Lung (tissue), 17 donors: ENCODE measurements at places on chromosomes 13 and 19. TPM values are rescaled to one million over a fixed set of nuclear protein-coding genes. Genes with fewer than 3 reads are reported as not detected.

DNA sequence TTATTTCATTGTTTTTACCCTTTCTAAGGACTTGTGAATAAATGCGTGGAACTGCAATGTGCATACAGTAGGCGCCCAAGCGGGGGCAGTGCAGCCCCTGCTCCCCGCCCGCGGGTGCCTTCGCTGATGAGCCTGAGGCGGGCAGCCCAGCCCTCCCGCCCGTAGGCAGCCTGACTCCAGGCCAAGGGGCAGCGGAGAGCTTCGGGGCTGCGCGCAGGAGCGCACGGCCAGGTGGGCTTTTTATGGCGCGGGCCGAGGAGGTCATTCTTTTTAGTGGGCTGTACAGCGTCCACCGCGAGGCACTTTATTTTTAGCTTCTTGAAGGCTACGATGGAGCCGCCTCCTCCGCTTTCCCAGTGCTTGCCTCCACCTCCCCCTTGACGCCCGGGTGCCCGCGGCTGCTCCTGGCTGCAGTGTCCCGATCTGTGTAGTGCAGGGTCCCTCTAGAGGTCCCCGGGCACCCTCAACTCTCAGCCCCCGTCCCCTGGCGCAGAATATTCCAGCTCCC is 60.5 kb downstream of the CCNE1 start:
- H3K27ac ChIP-seq: no peak overlapping the region
- H3K36me3 ChIP-seq: no peaks in the 10 kb centered on the region
- no peaks in the 10 kb centered on the region for H3K4me1 ChIP-seq
- peaks cover 13% of the 10 kb centered on the region for H3K27me3 ChIP-seq

GRCh38 chr19:28466107-28467045 is 746.6 kb downstream of the UQCRFS1 start:
- H3K4me1 ChIP-seq: no peaks in the 10 kb centered on the region
- no peak overlapping the region for H3K4me3 ChIP-seq
- no peak overlapping the region for H3K27ac ChIP-seq
- DNase-seq: peak; percentile 61
- H3K27me3 ChIP-seq: no peaks in the 10 kb centered on the region

DNA sequence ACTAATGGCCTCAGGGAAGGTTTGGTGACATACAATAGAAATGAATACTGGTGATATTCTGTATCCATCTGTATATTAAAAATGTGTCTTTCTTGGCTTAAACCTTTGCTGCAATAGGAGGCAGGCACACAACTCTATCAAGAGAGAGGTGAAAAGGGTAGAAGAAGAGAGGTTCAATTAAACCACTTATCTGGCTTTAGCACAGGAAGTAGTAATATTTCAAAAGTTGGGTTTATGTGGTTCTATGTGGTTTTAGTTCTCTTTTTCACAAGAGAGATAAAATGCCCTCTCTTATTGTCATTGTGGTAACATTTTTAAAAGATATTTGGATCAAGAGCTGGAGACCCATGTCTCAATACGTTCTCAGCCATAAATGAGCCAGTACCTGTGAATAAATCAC is 146.2 kb upstream of the FNDC3A start:
- H3K27me3 ChIP-seq: no peaks in the 10 kb centered on the region
- no peak for DNase-seq
- no peak overlapping the region for H3K27ac ChIP-seq

- H3K27ac ChIP-seq: no peak overlapping the region
- H3K36me3 ChIP-seq: peaks cover 16% of the 10 kb centered on the region
- H3K27me3 ChIP-seq: no peaks in the 10 kb centered on the region
Observed at GRCh38 chr19:30006207-30006606, 64.2 kb downstream of the URI1 start.

DNA sequence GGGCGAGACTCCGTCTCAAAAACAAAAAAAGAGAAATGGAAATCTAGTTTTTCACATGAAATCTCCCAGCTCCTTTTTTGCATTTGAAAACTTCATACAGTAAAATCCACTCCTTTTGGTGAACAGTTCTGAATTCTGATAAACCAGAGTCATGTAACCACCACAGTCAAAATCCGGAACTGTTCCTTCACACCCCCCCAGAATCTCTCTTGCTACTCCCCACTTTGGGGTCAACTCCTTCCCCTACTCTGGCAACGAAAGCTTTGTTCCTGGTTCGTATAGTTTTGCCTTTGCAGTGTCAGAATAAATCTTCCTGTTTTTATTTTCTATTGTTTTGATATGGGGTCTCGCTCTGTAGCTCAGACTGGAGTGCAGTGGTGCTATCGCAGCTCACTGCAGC is 23.7 kb downstream of the RCN3 start:
- H3K36me3 ChIP-seq: no peaks in the 10 kb centered on the region
- no peak for DNase-seq
- no peak overlapping the region for H3K27ac ChIP-seq
- no peak overlapping the region for H3K4me3 ChIP-seq
- peaks cover 3% of the 10 kb centered on the region for H3K4me1 ChIP-seq

GRCh38 chr13:21911646-21912298 is 240.9 kb downstream of the FGF9 start:
- H3K27ac ChIP-seq: no peak overlapping the region
- H3K4me3 ChIP-seq: no peak overlapping the region
- no peak for DNase-seq
- H3K4me1 ChIP-seq: no peaks in the 10 kb centered on the region

DNA sequence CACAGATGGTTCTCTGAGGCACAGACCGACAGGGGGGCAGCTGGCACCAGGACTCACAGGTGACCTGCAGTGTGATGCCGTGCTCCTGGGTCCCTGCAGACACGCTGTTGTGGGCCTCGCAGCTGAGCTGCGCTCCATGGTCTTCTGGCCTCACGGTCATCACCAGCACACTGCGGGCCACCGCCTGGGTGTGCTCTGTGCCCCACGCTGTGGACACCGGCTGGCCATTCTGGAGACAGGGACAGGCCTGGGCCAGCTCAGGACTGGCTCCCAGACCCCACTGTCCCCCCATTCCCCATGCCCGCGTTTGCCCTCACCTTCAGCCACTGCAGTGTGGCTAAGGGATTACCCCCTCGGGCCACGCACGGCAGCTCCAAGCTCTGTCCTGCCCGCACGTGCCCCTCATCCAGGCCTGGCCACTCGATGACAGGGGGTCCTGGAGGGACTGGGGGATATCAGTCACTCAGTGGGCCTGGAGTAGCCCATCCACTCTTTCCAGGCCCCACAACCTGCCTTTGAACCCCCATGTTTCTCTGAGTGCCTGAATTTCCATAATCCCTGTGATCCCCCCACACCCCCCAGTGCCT is 3.3 kb downstream of the NPHS1 start:
- no peak for DNase-seq
- no peaks in the 10 kb centered on the region for H3K36me3 ChIP-seq
- peaks cover 15% of the 10 kb centered on the region for H3K4me1 ChIP-seq
- peaks cover 6% of the 10 kb centered on the region for H3K27me3 ChIP-seq

DNA sequence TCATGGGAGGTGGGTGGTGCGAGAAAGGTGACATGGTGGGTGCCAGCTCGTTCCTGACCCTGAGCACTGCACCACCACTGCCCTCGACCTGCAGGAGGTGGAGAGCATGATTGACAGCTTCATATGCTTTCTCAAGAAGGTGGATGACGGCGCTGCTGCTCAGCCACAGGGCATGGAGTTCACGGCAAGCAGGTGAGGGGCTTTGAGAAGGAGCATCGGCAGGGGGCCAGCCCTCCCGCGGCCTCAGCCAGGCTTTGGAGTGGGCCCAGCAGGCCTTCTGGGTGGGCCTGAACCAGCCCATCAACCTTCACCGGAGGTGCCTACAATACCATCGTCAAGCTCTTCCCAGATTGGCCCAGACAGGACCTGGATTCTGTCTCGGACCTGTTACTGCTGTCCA is 18.9 kb upstream of the ZNF14 start:
- no peak for DNase-seq
- H3K4me3 ChIP-seq: no peak overlapping the region
- H3K4me1 ChIP-seq: no peaks in the 10 kb centered on the region
- no peak overlapping the region for H3K27ac ChIP-seq
- no peaks in the 10 kb centered on the region for H3K36me3 ChIP-seq

GRCh38 chr13:76036176-76036575 is 400.0 kb downstream of the LMO7 start:
- H3K36me3 ChIP-seq: no peaks in the 10 kb centered on the region
- H3K27ac ChIP-seq: no peak overlapping the region
- no peaks in the 10 kb centered on the region for H3K4me1 ChIP-seq
- DNase-seq: no peak
- H3K4me3 ChIP-seq: no peak overlapping the region

GRCh38 chr13:29858667-29859066 is 8.2 kb upstream of the UBL3 start:
- no peak for DNase-seq
- H3K36me3 ChIP-seq: no peaks in the 10 kb centered on the region
- no peak overlapping the region for H3K4me3 ChIP-seq
- no peak overlapping the region for H3K27ac ChIP-seq
- H3K27me3 ChIP-seq: no peaks in the 10 kb centered on the region

GRCh38 chr13:105732806-105733529 is 802.5 kb downstream of the EFNB2 start:
- DNase-seq: no peak
- H3K27ac ChIP-seq: no peak overlapping the region
- H3K4me3 ChIP-seq: no peak overlapping the region
- H3K27me3 ChIP-seq: no peaks in the 10 kb centered on the region
- no peaks in the 10 kb centered on the region for H3K36me3 ChIP-seq

GRCh38 chr13:112756511-112756966 is 66.7 kb downstream of the ATP11A start:
- no peaks in the 10 kb centered on the region for H3K36me3 ChIP-seq
- no peaks in the 10 kb centered on the region for H3K27me3 ChIP-seq
- DNase-seq: no peak
- peaks cover 34% of the 10 kb centered on the region for H3K4me1 ChIP-seq

GRCh38 chr13:106491928-106492587 is 43.4 kb downstream of the EFNB2 start:
- peaks cover 11% of the 10 kb centered on the region for H3K4me1 ChIP-seq
- no peak overlapping the region for H3K27ac ChIP-seq
- no peak overlapping the region for H3K4me3 ChIP-seq
- no peaks in the 10 kb centered on the region for H3K27me3 ChIP-seq
- DNase-seq: no peak

- no peaks in the 10 kb centered on the region for H3K4me1 ChIP-seq
- H3K27ac ChIP-seq: no peak overlapping the region
- no peaks in the 10 kb centered on the region for H3K27me3 ChIP-seq
- H3K36me3 ChIP-seq: no peaks in the 10 kb centered on the region
- H3K4me3 ChIP-seq: no peak overlapping the region
Observed at GRCh38 chr13:99140831-99141230, 59.8 kb upstream of the UBAC2 start.

GRCh38 chr19:42831221-42832019 is 48.1 kb downstream of the PSG1 start:
- no peaks in the 10 kb centered on the region for H3K4me1 ChIP-seq
- DNase-seq: no peak
- no peaks in the 10 kb centered on the region for H3K36me3 ChIP-seq
- H3K4me3 ChIP-seq: no peak overlapping the region
- H3K27ac ChIP-seq: no peak overlapping the region
- H3K27me3 ChIP-seq: no peaks in the 10 kb centered on the region

GRCh38 chr13:96684469-96684868 is 309.8 kb downstream of the OXGR1 start:
- no peaks in the 10 kb centered on the region for H3K36me3 ChIP-seq
- H3K4me1 ChIP-seq: no peaks in the 10 kb centered on the region
- no peak overlapping the region for H3K4me3 ChIP-seq
- DNase-seq: no peak
- no peaks in the 10 kb centered on the region for H3K27me3 ChIP-seq

GRCh38 chr13:20332361-20333096 is 100.4 kb upstream of the GJB6 start:
- no peak for DNase-seq
- H3K36me3 ChIP-seq: no peaks in the 10 kb centered on the region
- no peak overlapping the region for H3K27ac ChIP-seq
- no peaks in the 10 kb centered on the region for H3K27me3 ChIP-seq
- H3K4me1 ChIP-seq: no peaks in the 10 kb centered on the region
- H3K4me3 ChIP-seq: no peak overlapping the region

DNA sequence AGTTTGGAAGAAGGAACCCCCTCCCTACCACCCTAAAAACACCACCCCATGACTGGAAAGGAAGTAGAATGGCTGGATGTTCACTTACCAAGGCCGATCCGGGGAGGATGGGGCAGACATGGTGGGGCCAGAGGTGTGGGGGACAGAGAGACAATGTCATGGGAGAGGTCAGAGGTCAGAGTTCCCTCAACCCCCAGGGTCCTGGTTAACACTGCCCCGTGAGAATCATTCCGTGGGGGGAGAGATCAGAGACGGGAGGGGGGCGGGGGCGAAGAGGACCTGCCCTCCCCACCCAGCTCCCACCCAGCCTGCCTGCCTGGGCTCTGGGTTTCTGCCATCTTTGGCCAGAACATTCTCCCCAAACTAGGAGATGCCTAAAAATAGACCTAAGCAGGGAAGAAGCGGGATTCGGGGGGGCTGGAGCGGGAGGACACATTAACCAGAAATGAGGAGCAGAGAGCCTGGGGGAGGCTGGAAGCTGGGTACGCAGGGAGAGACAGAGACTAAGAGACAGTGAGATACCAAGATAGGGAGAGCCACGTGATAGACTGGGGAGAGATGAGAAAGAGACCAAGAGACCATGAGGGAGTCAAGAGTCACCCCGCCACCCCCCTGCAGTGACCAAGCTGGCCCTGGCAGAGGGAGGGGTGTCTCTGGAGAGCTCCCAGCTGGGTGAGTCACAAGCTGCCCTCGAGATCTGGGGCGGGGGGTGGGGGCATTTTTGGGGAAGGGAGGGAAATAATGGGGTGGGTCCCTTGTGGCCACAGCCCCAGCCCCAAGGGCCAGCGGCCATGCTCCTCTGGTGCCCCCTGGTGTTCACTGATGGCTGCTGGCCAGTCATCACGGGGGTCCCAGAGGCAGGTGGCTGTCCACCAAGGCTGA is 6.1 kb upstream of the KANK2 start:
- no peaks in the 10 kb centered on the region for H3K27me3 ChIP-seq
- DNase-seq: peak; percentile 98
- H3K4me3 ChIP-seq: no peak overlapping the region
- H3K27ac ChIP-seq: peak overlapping the region; percentile 90
- H3K36me3 ChIP-seq: no peaks in the 10 kb centered on the region
- no peaks in the 10 kb centered on the region for H3K4me1 ChIP-seq

- no peaks in the 10 kb centered on the region for H3K36me3 ChIP-seq
- no peaks in the 10 kb centered on the region for H3K27me3 ChIP-seq
- no peak for DNase-seq
- no peaks in the 10 kb centered on the region for H3K4me1 ChIP-seq
- no peak overlapping the region for H3K27ac ChIP-seq
Observed at GRCh38 chr19:28823338-28823961, 389.5 kb downstream of the UQCRFS1 start.

GRCh38 chr13:49494645-49495044 is 1.1 kb upstream of the PHF11 start:
- DNase-seq: peak; percentile 18
- H3K27ac ChIP-seq: no peak overlapping the region
- H3K27me3 ChIP-seq: no peaks in the 10 kb centered on the region

Gene ZNF578
- total RNA-seq: 5.2 TPM

Gene GPR12
- total RNA-seq: 0.09 TPM

Gene MIDN
- 185 TPM for total RNA-seq

Gene CGB5
- total RNA-seq: not detected

Gene ANGPTL8
- not detected for total RNA-seq

Gene FCHO1
- total RNA-seq: 6.1 TPM

Gene ZNF160
- 86.9 TPM for total RNA-seq

Gene ANO8
- total RNA-seq: 7.1 TPM

Gene ZNF442
- total RNA-seq: 4.7 TPM

Gene DCLK1
- total RNA-seq: 12.6 TPM

Gene LRCH1
- 35.4 TPM for total RNA-seq

Gene CPT1C
- 5.9 TPM for total RNA-seq

Gene MCEMP1
- total RNA-seq: 2.5 TPM

Gene PGLYRP1
- 1.3 TPM for total RNA-seq
